Endodermal cell (in vitro differentiated cells): ENCODE measurements at places on chromosomes 4 and X. TPM values are rescaled to one million over a fixed set of nuclear protein-coding genes. Genes with fewer than 3 reads are reported as not detected.

The AKAP4 gene
- not detected in 3 replicates for total RNA-seq

The AR gene
- 1.9 and 2.2 TPM in 2 replicates for total RNA-seq

The CCKAR gene
- not detected in 3 replicates for total RNA-seq

The SMIM31 gene
- not detected in 2 replicates for total RNA-seq

The DKK2 gene
- total RNA-seq, result not detected in 3 replicates

The NAA11 gene
- total RNA-seq, result not detected in 3 replicates

The MCF2 gene
- total RNA-seq, result 1.9 and 2.1 TPM in 2 replicates

The TEX13C gene
- total RNA-seq, result not detected in 3 replicates

The SPIN4 gene
- total RNA-seq, result 4.3 to 5.7 TPM (median 5.6 TPM) in 3 replicates

The SPANXA1 gene
- not detected in 2 replicates for total RNA-seq

The DACH2 gene
- 0.87 to 2.2 TPM (median 2.1 TPM) in 3 replicates for total RNA-seq

The PNMA6A gene
- 4.8 to 7.6 TPM (median 6.6 TPM) in 3 replicates for total RNA-seq

The FGG gene
- total RNA-seq, result not detected in 2 replicates

The IGFBP7 gene
- 1.1 and 1.3 TPM in 2 replicates for total RNA-seq

The CCDC110 gene
- 0.38 to 0.80 TPM (median 0.78 TPM) in 3 replicates for total RNA-seq

The PRKG2 gene
- 0.92 to 1.3 TPM (median 1.1 TPM) in 3 replicates for total RNA-seq

The LEF1 gene
- total RNA-seq, result 0.77 to 1.6 TPM (median 1.1 TPM) in 3 replicates

The WDR17 gene
- total RNA-seq, result 3.8 to 9.2 TPM (median 7.3 TPM) in 3 replicates

The CXCL11 gene
- total RNA-seq, result 0.21 TPM in 1 of 3 replicates, not detected in the others

The TTC29 gene
- 1.5 to 2.8 TPM (median 2.7 TPM) in 3 replicates for total RNA-seq

The SPARCL1 gene
- total RNA-seq, result 0.18 and 0.26 TPM in 2 replicates

The EDNRA gene
- 9.9 and 13.2 TPM in 2 replicates for total RNA-seq

The LUZP4 gene
- not detected in 3 replicates for total RNA-seq

The RXFP1 gene
- not detected in 2 replicates for total RNA-seq

The CYP2U1 gene
- total RNA-seq, result 1.6 to 3.7 TPM (median 3.4 TPM) in 3 replicates

The DSPP gene
- not detected in 3 replicates for total RNA-seq

The STATH gene
- not detected in 2 replicates for total RNA-seq

The RADX gene
- total RNA-seq, result 0.40 and 0.47 TPM in 2 replicates

The LRRC66 gene
- 0.16 and 0.35 TPM in 2 replicates for total RNA-seq

The BMPR1B gene
- 3.6 and 5.1 TPM in 2 replicates for total RNA-seq

The HSFX4 gene
- total RNA-seq, result not detected in 3 replicates

The SYN1 gene
- total RNA-seq, result 4.9 and 7.3 TPM in 2 replicates

The XAGE1B gene
- total RNA-seq, result not detected in 3 replicates

The TMEM154 gene
- total RNA-seq, result 0.52 to 3.0 TPM (median 1.6 TPM) in 3 replicates

The RGN gene
- 2.7 to 5.6 TPM (median 4.6 TPM) in 3 replicates for total RNA-seq

The LINC00632 gene
- total RNA-seq, result 230 to 248 TPM (median 247 TPM) in 3 replicates

The IKBKG gene
- 15.0 to 21.9 TPM (median 20.3 TPM) in 3 replicates for total RNA-seq

The SYTL4 gene
- total RNA-seq, result 0.24 and 0.27 TPM in 2 replicates

The PCDH10 gene
- 89.7 and 111 TPM in 2 replicates for total RNA-seq

The ARSJ gene
- total RNA-seq, result 0.35 and 0.36 TPM in 2 replicates

The GIMD1 gene
- not detected in 3 replicates for total RNA-seq

The FGFBP1 gene
- not detected in 2 replicates for total RNA-seq

The F8A3 gene
- total RNA-seq, result 0.29 to 0.66 TPM in 2 of 3 replicates, not detected in the other

The MAGEE2 gene
- total RNA-seq, result not detected in 3 replicates
